ENCODE measurements at places on chromosomes 2 and 18.

DNA sequence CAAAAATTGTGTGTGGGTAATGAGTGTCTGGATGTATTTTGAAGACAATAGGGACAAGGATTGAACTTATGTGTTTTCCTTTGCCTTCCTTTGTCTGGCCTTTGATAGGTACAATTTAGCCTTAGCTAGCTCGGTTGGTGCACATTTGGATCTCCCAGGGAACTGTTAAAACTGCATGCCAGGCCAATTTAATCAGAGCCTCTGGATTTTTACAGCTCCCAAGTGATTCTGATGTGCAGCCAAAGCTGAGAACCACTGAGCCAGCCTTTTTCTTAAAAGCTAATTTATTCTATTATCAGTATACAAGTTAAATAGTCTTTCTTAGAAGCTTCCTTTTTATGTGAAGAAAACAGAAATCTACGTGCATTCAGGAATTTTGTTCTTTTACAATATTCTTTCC, 25.0 kb downstream of the PLEK start:
- no peak for DNase-seq

GRCh38 chr2:77142141-77142540, 380.0 kb downstream of the LRRTM4 start:
- no peak for DNase-seq

- no peak for DNase-seq
Measured at GRCh38 chr2:177291701-177292100, 27.2 kb upstream of the NFE2L2 start.

- DNase-seq: no peak
Measured at GRCh38 chr2:102376052-102376591, 20.5 kb downstream of the IL18R1 start.

DNA sequence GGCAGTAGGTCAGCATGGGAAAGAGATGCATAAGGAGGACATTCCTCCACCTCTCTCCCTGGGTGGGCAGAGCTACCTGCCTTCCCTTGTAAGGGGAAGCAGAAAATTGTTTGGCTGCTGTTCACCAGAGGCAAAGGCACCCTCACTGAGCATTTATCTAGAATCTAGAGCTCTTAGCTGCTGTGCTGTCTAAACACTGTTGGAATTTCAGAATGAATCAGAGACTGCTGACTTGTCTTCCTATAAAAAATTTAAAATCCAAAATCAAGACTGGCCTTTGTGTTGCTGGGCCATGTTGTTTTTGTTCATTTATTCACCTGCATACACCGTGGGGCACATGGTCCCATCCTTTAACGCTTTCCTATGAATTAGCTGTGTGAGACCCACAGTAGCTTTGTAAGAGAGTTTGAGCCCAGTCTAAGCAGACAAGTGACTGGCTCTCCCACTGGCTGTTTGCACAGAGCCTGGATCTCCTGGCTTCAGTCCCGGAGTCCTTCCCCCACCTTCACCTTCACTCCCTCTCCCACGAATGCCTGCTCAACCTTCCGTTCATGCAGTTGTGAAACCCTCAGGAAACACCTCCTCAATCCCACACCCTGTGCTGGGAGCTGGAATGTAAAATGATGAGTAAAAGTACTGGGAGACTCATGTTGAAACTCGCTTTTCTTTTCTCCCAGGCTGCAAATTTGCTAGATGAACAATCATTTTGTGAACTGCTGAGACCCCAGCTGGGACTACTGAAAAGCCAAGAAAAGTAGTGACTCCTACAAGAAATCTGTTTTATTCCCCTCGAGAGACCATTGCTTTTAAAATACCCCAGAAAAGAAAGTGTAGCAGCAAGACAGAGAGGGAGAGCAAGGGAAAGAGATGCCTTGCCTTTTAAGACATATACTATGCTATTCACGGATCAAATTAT, 76.2 kb downstream of the FAM168B start:
- no peak for DNase-seq
